ENCODE measurements at places on chromosomes 5 and 9. TPM values are rescaled to one million over a fixed set of nuclear protein-coding genes. Genes with fewer than 3 reads are reported as not detected.

DNA sequence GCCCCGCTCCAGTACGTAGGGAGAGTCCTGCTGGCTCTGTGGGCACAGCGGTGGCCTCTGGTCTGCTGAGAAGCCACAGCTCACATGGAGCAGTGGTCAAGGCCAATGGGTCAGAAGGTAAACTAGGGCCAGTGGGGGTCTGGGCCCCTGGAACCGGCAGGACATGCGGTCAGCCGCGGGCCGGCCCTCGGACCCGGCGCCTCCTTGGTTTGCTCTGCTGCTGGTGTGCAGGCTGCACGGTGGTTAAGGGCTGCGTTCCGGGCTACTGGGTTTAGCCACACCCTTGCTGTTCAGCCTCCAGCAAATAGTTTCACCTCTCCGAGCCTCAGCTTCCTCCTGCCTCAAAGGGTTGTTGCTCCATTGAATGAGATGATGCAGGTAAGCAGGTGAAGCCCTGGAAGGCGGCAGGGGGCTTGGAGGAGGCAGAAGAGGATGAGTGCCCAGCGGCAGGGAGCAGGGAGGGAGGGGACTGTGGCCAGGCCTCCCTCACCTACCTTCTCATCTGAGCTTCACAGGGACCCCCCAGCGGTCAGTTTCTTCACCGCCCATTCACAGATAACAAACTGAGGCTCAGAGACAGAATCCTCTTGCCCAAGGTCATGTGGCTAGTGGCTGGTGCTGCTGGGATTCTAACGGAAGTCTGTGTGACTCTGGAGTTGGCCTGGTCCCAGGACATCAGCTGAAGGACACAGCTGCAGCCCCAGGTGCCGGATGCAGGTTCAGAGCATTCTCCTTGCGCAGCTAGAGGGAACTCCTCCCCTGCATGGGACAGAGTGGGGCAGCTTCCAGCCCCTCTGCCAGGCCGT lies 3.7 kb upstream of the COL5A1 start:
- no peaks in the 10 kb centered on the region for H3K36me3 ChIP-seq
- no peak for DNase-seq
- no peak overlapping the region for H3K4me3 ChIP-seq
- no peak overlapping the region for H3K27ac ChIP-seq
- H3K4me1 ChIP-seq = no peaks in the 10 kb centered on the region

MIGA2 gene
- 51.4 TPM for polyA plus RNA-seq

- H3K4me1 ChIP-seq = no peaks in the 10 kb centered on the region
- H3K27ac ChIP-seq = no peak overlapping the region
- no peak for DNase-seq
- no peak overlapping the region for H3K4me3 ChIP-seq
- H3K27me3 ChIP-seq = no peaks in the 10 kb centered on the region
- H3K36me3 ChIP-seq = no peaks in the 10 kb centered on the region
Observed at GRCh38 chr5:147939431-147940114, 33.2 kb upstream of the C5orf46 start.

SQSTM1 gene
- 70.7 TPM for polyA plus RNA-seq
